ENCODE measurements at places on chromosomes 13 and 19.
A peak's percentile ranks its signal among the peaks of the same experiment; 100 is the strongest.

GRCh38 chr13:30808600-30808999 lies 73.3 kb downstream of the ALOX5AP start:
- no peak for DNase-seq

GRCh38 chr13:73355134-73355533 lies 296.3 kb downstream of the KLF5 start:
- DNase-seq = no peak

GRCh38 chr13:69600811-69601210 lies 506.8 kb upstream of the ATXN8OS start:
- no peak for DNase-seq

DNA sequence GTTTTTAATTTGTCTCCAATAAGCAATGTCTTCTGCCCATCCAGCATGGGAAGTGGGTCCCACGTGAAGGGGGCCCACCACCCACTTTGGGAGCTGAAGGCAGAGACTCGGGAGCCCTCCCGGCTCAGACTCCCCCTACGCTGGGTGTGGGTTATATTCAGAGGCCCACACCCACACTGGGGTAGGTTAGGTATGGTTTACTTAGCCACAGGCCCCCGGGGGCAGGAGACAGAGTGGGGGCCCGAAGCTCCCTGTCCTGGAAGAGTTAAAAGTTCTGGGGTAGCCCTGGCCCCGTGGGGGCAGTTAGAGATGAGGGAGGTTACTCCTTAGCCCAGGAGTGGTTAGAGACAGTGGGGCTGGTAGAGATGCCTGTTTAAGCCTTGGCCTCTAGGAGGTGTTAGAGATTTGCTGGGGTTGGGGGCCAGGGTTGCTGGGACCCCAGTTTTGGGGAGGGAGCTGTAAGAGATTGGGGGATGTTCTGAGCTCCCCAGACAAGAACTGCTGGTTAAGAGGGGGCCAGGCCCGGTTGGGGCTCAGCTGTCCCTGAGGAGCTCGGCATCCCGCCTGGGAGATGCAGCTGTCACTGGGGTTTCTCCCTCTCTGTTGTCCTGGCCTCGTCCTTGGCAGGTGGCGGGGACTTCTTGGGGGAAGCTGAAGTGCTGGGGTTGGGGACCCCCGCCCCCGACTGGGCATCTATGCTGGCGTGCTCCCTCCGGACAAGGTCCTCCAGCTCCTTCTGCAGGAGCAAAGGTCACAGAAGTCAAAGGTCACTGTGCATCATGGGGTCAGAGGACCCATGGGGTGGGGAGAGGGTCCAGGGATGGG lies 712 bp upstream of the RINL start:
- DNase-seq = no peak

DNA sequence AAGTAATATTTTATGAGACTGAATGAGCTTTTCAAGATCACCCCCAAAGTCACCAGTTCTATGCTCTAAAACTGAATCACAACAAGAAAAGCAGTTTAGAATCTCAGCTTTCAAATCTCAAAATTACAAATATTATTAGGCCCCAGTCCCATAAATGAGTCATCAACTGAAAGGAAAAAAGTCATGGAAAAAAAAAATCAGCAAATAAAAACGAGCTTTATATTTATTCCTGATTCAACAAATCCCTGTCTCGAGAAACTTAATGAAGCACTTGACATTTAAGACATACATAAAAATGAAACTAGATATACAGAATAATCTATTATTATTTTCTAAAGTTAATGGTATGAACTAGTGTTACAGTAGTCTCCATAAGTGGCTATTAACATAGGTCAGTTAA lies 203.0 kb downstream of the DIAPH3 start:
- DNase-seq = no peak

DNA sequence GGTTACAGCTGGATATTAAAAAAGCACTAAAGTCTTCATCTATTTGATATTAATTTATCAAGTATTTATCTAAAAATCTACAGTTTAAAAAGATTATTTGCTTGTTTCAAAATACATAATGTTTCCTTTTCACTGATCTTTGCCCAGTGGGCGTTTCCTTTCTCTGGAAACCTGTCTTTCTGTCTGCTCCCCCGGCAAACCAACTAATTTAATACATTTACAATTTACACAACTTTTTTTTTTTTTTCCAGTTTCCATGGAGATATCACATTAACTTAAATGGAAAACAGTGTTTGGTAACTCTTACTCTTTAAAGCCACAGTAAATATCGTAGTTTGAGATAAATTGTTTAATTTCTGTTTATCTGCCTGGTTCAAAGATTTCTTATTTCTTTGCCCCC lies 5.3 kb downstream of the GPC6 start:
- DNase-seq = no peak

DNA sequence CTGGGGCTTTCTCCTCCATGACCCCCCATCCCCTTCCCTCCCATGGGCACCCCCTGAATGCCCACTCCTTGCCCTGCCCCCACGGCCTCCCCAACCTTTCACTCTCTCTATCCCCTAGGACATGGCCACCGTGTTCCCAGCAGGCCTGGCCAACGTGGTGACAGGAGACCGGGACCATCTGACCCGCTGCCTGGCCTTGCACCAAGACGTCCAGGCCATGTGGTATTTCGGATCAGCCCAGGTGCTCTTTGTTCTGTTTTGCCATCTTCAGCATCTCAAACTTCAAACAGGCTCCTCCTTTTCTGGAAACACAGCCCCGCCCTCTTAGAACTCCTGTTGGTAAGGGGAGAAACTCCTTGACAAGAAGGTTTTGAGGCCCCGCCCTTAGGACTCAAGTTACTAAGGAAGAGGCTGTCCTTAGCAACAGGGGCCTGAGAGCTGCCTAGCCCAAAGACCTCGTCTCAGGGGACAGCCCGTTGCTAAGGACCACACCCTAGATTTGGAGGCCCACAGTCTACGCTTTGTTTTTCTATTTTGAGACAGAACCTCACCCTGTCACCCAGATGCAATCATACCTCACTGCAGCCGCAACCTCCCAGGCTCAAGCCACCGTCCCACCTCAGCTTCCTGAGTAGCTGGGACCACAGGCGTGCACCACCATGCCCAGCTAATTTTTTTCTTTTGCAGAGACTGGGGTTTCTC lies 5.1 kb upstream of the FLT3LG start:
- no peak for DNase-seq

DNA sequence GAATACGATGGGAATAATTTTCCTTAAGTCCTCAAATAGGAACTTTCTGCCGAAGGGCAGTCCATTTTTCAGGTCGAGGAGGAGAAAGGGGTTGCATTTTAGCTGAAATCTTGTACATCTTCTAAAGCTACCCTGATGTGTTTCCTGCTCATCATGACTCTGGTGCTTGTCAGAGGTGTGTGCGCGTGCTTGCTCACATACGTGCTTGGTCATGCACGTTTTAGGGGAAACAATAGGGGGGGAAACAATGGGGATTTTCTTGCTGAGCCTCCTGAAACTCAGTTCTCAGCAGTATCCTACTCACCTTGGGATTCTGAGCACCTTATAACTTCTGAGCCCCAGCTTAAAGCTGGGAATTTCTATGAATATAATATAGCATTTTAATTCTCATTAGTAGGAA lies 44.7 kb downstream of the TM9SF2 start:
- no peak for DNase-seq

DNA sequence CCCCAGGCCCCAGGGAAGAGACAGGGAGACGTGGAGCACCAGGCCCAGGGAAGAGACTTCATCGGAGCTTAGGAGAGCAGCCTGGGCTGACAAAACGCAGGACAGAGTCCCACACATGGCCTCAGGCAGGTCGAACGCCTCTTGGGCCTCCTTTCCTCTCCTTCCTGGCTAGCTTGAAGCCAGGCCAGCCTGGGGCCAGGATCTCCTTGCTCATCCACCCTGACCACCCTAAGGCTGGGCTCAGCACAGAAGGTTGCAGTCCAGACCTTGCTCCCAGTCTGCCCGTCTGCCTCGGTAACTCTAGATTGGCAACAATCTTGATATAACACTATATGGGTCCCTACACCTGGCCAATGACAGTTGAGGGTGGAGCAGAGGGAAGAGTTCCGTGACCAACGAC lies 10.1 kb downstream of the PPP6R1 start:
- no peak for DNase-seq

GRCh38 chr13:84431646-84432045 lies 549.4 kb upstream of the SLITRK1 start:
- no peak for DNase-seq

GRCh38 chr19:43318796-43319314 lies 34.6 kb upstream of the CD177 start:
- DNase-seq = no peak

DNA sequence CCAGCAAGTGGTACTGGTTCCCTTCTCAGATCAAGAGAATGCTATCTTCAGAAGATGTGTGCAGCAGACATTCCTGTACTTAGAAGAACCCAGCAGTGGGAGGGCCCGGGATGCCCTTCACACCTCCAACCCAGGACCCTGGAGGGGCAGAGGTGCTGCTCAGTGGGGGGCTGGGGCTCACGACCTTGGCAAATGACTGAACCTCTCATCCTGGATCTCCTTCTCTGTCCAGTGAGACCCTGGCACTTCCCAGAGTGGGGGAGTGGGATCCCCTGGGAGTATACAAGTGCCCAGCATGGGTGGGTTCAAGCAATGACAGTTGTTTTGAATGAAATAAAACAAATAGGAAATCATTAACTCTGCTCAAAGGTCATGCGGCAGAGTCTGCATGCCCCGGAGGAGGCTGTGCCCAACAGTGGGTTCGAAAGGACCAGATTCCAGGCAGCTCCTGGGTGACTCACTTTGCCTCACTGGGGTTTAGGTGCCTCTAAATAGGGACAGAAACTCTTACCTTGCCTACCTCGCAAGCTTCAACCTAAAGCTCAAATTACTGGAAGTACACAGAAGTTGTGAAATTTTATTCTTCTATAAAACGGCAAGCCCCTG lies 26.9 kb downstream of the GGACT start:
- DNase-seq = no peak

- peak; percentile 47 for DNase-seq
Observed at GRCh38 chr19:34096020-34096915, 76.0 kb upstream of the LSM14A start.

DNA sequence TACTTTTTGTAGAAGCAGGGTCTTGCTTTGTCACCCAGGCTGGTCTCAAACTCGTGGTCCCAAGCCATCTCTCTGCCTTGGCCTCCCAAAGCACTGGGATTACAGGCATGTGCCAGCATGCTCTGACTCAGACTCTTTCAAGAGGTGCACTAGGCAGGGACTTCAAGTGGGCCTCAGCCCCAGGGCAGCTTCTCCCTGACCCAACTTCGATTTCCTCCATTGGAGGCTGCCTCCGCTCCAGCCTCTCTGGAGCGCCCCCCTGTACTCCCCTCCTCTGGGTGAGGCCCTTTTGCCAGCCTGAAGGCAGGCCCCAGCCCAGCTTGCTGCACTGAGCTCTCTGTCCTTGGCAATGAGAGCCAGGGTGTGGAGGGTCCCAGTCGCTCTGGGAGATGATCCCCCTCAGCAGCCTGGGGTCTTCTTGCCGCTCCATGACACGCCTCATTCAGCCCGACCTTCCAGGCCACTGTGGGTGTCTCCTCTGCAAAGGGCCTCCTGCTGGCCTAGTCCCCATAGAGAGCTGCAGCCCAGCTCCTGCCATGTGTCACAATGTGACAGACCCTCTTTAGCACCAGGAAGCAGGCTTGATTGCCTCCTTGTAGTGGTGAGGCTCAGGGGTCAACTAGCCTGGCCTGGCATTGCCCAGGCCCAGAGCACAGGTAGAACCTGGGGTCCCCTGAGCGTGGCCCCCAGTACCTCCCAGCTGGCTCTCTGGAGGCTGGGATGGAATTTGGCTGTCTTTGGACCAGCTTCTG lies 16.4 kb downstream of the CARM1 start:
- no peak for DNase-seq

- no peak for DNase-seq
Observed at GRCh38 chr19:6249296-6249695, 30.5 kb downstream of the MLLT1 start.

DNA sequence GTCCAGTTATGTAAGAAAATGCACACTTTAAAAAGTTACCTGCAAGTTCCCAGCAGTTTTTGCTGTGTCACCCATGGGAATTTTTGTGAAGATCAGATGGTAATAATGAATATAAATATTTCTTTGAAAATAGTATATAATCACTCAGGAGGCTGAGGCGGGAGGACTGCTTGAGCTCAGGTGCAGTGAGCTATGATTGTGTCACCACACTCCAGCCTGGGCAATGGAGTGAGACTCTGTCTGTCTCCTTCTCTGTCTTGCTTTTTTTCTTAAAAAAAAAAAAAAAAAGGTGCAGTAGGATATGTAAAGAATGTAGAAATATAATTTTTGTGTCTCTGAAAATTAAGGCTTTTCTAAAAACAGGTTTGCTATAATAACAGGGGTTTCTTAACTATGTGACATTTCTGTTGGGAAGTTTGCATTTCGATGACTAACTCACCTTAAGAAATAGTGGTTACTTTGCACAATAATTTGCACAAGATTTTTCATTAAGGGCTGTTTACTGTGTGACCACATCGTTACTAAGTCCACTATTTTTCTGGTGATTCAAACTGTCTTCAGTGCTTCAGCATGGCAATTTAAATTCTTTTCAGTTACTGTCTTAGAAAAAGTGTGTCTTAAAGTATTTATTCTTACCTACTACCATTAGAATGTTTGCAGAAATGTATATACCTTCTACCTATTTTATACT lies 37.3 kb downstream of the DNAJC3 start:
- no peak for DNase-seq

DNA sequence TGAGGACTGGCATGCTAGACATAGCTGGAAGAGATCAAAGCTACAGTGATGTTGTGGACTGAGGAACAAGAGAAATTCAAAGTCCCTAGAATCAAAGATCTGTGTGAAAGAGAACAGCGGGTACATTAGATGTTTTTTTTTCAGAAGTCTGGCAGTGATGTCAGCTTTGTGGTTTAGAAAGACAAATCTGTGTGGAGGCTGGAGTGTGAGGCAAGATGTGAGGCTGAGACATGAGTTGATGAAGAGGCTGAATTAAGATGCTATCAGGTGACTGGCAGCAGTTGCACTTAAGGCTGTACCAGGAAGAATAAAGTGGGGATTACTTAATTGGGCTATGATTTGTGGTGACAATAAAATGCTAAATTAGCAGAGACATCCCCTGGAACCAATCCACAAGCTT lies 46.5 kb downstream of the DNAJC3 start:
- DNase-seq = no peak

DNA sequence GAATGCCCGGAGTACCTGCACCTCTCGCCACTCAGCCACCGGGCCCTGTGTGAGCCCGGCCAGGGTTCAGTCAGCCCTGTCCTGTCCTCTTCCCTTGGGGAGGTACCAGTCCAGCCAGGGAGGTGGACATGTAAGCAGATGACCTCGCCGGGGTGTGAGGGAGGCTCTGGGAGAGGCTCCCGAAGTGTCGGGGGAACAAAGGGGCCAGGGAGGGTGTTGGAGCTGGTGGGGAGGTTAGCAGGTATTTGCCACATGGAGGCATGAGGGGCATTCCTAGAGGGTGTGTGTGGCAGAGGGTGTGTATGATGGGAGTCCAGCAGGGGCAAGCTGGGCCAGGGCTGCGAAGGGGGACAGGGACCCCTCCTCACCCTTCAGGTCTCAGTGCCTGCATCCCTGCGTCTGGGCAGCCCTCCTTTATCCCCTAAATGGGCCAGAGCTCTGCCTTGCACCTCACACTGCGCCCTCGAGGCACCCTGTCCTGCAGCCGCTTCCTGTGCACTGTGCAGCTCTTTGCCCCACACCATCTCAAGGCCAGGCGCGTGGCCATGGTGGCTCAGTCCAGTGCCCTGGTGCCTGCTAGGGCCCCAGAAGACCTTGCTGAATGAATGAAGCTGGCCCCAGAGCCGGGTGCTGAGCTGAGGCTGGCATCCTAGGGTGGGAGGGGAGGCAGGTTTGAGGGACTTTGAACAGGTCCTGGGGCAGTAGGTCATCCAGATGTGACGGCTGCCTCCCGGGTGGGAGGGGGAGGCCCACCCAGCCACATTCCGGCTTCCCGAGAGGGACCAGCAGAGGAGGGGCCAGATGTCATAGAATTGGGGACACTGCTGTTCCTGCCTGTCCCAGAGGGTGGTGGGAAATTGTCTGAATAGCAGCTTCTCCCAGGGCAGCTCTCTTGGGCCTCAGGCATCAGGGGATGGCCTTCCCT lies 3.1 kb downstream of the DDA1 start:
- no peak for DNase-seq
